ENCODE measurements at places on chromosomes 6 and 20.

- peak; percentile 33 for DNase-seq
These were observed 23.0 kb upstream of the SLC22A7 start for GRCh38 chr6:43274916-43275597.

DNA sequence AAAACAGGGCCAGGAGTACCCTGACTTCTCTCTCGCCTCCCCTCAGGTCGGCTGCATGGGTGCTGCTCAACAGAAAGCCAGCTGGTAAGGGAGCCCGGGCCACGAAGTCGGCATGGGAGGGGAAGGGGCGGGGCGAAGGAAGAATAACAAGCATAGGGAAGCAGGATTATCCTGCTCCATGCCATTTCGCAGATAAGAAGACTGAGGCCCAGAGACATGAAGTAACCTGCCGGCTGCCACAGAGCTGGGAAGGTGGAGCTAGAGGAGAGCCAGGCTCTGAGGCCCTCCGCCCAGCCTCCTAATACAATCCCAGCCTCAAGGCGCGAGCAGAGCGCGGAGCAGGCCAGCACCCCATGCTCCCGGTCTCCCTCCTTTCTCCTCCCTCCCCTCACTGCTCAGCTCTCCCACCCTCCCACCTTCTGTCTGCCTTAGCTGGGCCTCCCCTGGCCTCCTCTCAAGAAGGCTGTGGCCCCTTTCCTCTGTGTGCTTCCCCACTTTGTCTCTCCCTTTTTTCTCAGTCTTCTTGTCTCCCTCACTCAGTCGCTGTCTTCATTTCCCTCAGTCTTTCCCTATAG lies 13.2 kb upstream of the HMGA1 start:
- no peak for DNase-seq

DNA sequence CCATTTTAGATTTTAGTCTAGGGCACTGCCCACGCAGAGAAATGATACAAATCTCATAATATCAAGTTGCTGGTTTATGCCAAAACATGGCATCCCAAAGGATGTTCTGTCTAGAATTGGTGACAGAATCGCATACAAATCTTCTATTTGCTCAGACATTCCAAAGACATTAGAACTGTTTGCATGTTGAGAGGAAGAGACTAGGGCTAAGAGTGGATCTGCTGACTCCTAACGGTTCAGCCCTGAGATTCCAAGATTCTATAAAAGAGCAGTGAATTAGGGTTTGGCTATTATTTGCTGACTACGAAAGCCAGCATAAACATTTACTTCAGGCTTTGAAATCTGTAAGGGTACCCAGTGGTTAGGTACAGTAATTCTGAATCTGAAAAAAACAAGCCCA lies 3.6 kb downstream of the EPB41L2 start:
- no peak for DNase-seq

DNA sequence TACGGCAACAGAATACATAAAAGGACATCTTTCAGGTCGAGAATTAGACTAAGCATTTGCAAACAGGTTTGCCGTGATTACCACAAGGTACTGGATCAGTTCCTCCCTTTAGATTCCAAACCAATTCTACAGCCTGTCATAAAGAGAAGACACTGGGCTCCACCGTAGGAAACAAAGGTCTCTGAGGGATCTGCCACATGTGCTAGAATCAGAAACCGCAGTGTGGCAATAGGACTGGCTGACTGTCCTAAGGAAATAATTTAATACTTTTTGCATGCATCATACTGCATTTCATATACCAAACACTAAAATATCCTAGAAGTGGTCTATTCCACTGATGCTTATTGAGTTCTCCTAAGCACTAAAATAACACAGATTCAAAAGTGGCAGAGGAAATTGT lies 59.2 kb downstream of the POPDC3 start:
- no peak for DNase-seq

DNA sequence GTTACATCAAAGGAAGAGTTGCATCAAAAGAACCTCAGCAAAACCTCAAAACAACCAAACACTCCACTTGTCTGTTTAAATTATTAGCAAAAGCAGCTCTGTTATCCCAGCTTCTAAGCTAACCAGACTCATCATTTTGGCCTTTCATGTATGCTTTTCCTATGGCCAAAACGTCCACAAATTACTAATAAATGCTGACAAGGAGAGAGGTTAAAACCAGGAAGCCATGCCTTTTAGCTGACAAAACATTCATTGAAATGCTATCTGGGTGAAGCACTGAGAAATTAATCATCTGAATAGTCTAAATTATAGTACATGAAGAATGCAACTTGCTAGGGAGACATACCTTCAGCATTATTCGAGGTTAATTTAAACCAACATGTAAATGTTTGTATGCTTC lies 80.6 kb downstream of the LAMA2 start:
- DNase-seq: no peak

GRCh38 chr6:25064006-25064405 lies 128.2 kb upstream of the RIPOR2 start:
- DNase-seq: no peak

DNA sequence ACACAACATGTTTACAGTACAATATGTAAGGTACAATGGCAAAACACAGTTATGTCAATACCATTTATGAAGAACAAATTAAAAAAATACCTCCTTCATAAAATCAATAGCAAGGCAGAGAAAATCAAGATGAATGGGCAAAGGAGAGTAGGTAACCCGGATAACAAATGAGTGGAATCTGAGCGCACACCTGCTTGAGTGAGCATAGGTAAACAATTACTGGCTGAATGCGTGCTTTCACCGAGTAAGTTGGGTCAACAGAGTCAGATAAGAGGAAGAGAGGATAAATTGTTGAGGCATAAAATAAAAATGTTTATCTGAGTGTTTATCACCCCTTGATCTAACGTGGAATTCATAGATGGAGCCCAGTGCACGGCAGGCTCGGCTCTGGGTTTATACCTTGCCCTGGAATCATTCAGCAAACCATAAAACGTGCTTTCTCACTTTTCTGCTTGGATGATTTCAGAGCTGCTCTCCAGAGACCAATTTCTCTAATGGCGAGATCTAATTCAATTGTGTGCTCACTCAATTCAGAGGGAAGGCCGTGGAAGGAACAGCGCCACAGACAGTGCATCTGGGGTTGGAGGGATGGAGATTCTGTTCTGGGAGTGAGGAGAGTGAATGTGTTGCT lies 224.8 kb upstream of the MAP3K7 start:
- no peak for DNase-seq

DNA sequence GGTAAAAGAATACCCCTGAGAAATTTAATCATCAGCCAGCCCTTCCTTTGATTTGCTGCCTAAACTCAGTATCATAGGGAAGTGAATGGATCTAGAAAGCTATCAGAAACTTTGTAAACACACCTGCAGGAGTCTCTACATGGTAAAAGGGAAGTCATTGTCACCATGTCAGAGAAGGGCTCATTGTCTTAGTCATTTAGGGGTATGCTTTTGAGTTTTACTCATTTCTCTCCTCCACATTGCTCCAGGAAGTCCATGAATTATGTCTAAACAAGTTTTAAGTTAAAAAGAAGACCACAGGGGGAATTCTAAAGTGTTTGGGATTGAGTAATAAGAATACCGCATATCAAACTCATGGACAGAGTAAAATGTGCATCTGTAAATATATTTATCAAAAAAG lies 2.5 kb downstream of the SLC17A1 start:
- no peak for DNase-seq

- no peak for DNase-seq
These were observed 320.2 kb upstream of the JARID2 start for GRCh38 chr6:14925699-14926026.

GRCh38 chr6:44452725-44453124 lies 65.2 kb downstream of the CDC5L start:
- DNase-seq: no peak

DNA sequence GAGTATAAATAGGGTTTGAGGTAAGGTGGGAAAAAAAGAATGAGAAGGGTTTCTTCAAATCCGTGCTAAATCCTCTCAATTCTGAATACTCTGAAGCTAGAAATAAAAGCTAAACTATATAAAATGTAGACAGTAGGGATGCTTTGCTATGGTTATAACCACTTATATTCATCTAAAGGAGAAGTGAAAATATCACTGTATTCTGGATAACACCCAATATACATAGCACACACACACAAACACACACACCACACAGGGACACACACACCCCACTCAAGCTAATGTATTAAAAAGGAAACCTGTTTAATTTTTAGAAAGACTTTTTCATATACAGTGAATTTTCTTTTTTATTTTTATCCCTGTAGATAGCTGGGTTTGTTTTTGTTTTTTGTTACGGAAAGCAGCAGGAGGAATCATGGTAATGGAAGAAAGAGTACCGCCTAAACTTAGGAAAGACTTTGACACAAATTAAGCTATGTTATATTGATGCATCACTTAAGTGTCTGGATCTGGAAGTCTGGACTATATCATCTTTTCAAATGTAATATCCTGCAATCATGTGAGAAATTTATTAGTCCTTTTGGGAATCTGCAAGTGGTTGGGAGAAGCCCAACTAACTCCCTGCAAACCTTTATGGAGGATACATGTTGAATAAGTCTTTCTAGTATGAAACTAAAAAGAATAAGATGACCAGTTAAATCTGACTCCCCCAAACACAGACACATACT lies 68.4 kb upstream of the FABP7 start:
- no peak for DNase-seq

DNA sequence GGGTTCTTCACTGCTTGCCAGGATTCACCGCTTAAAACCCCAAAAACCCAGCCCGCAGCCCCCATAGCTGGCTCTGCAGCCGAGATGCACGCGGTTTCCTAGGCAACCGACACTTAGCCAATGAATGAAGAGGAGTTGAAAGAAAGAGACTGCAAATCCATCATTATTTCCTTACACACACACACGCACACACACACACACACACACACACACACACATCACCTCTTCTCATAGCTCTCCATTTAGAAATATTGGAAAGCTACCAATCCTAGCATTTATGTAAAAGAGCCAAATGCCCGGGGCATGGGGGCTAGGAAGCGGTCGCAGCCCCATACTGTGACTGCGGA lies 3.4 kb upstream of the TUBB2B start:
- no peak for DNase-seq

- no peak for DNase-seq
These were observed 6.7 kb downstream of the TTLL2 start for GRCh38 chr6:167331565-167331964.

DNA sequence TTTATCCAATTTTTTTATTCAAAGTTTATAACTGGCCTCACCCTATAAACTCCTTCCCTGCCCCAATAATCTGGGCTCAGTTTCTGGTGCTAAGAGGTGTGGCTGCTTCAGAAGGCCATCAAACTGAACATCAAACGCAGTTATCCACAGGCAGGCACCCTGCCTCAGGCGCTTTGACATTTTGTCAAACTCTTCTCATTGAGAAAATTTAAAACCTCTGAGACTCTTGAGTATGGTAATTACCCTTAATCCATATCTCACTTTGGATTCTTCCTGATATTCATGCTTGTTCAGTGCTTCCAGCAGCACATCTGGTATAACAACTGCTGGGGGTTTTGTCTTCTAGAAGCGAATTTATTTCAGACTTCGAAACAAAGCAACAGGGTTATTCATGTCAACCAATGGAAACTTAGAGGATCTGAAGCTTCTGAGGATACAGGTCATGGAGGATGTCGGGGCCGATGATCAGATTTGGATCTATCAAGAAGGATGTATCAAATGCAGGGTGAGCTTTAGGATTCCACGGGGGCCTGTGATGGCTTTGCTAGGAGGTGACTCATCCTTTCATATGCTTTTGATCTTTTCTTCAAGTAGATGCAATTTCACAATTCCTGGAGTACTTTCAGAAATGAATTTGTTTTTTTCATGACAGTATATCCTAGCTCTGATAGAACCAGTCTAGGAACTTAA lies 68.2 kb downstream of the RTN4IP1 start:
- DNase-seq: no peak

DNA sequence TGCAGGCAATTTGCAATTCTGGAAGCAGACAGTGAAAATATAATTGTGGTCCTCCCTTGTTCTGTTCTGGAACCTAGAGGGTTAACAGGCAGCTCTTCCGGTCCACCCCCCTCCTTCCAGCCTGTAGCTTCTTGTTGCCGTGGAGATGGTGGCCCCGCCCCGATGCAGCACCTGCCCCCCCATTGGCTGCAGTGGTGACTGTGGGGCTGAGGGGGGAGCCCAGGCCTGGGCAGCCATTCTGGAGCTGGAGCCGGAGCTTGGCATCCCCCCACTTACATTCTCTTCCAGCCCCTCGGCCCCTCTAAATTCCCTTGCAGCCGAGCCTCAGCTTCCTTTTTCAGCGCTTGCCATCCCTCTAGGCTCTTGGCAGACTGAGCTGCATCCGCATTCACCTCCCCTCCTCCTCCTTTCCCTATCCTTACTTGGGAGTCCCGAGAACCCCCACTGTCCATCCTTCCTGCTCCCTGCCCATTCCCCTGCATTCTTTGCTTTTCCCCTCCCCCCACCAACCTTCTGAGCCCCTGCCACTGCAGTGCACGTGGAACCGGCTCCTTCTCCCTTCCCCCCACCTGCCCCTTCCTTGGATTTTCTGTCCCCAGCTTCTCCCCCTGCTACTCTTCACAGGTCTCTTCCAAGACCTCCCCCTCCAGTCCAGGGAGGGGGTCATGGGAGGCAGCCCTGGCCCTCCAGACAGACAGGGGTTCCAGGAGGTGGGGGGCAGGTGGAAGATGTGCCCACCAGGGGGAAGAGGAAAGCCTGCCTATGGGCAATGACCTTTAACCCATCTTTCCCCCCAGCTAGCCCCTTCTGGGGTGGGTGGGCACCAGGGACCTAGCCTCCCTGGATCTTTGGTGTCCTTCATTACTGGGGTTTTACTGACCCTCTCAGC lies 11.4 kb downstream of the SYNGAP1 start:
- DNase-seq: peak; percentile 86

DNA sequence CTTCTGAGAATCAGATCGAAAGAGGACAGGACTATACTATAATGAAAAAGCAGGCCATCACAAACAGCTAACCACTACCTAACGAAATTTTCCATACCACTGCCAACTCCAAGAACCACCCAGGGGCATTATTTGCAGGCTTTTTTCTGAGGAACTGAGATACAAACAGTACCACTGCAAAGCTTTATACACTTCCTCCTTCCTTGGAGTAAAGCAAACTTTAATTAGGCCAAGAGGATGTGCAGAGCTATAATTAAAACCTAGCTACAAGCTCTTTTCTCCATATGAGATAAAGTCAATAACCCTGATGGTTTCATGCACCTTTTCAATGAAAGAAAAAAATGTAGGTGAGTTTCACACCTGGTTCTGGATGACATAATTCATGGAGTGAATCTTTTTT lies 68.5 kb downstream of the ELOVL5 start:
- no peak for DNase-seq

- no peak for DNase-seq
These were observed 5.1 kb downstream of the TP53RK start for GRCh38 chr20:46683939-46684750.

DNA sequence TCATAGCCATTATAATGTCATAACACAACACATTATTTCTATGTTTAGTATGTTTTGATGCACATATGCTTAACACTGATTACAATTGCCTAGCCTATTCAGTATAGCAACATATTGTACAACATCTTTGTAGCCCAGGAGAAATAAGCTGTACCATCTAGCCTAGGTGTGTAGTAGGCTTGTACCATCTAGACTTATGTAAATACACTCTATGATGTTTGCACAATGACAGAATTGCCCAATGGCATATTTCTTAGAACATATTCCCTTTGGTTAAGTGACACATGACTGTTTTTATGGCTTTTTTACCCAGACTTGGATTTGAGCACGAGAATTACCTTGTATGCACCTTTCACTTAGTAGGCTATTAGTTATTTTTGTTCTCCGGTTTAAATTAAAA lies 64.5 kb upstream of the HIVEP1 start:
- no peak for DNase-seq

GRCh38 chr6:77740380-77740779 lies 87.5 kb downstream of the MEI4 start:
- DNase-seq: no peak

Data from activated CD4-positive, alpha-beta memory T cell treated with anti-CD3 and anti-CD28 coated beads, Interleukin-2, amount 10 ng/mL, durations not matched to agents 7 days and 5 days (primary cell).